ENCODE measurements at places on chromosomes 7 and 10.

DNA sequence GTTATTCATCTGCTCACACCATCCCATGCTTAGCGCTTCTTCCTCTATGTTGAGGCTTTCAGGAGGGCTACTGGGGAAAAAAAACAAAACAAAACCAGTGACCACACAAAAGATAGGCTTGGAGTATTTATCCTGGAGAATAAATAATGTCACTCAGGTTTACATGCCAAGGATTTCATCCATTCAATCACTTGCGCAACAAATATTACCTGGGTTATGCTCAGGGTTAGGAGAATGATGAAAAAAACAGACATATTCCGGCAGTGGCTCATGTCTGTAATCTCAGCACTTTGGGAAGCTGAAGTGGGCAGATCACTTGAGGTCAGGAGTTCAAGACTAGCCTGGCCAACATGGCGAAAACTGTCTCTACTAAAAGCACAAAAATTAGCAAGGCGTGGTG is 3.3 kb upstream of the ELOVL3 start:
- no peak for DNase-seq

- DNase-seq, result no peak
Measured at GRCh38 chr7:1742555-1743303, 72.7 kb downstream of the ELFN1 start.

GRCh38 chr7:118111347-118111746 is 72.6 kb upstream of the LSM8 start:
- no peak for DNase-seq

- no peak for DNase-seq
Measured at GRCh38 chr10:65234261-65234660, 1691.6 kb upstream of the LRRTM3 start.

DNA sequence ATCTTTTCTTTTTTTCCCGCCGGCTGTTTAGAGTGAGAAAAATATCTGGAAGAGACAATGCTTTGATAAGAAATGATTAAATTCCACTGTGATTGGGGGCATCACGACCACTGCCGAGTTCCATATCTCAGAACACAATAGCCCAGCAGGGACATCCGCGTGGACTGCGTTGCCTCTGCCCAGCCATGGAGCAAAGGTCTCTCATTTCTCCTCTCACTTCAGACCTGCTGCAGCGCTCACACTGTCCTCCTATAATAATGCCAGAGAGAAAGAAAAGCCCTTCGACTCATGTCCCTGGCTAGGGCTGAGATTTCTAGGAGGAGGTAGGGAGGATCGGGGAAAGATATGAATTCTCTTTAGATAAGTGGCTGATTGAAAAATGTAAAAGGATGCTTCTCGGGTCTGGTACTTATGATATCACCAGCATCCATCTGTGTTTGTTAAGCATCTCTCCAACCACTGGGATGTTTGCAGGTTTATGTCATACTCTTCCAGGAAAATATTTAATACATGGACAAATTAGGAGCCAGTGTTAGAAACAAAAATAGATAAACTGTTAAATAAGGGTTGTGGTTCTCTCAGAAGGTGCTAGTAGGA is 472.9 kb upstream of the AKR1E2 start:
- no peak for DNase-seq

DNA sequence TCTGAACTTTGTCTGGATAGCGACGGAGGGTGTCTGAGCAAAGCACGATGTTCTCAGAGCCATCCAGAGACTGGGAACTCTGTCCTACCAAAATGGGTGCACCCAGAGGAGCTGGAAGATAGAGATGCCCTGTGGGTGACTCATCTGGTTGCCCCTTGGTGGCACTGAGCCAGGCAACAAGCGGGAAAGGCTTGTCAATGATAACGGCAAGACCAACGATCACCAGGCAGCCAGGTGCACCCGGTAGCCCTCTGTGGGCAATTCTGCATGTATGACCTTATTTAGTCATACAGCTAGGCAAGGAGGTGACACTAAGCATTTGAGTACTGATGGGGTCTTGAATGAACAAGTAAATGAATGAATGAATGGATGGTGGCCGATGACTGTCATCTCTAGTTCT is 2.8 kb upstream of the ELN start:
- DNase-seq, result no peak

GRCh38 chr7:25424113-25424512 is 195.8 kb upstream of the NPVF start:
- no peak for DNase-seq

- DNase-seq, result no peak
Measured at GRCh38 chr10:126060261-126060931, 164.0 kb downstream of the FANK1 start.

DNA sequence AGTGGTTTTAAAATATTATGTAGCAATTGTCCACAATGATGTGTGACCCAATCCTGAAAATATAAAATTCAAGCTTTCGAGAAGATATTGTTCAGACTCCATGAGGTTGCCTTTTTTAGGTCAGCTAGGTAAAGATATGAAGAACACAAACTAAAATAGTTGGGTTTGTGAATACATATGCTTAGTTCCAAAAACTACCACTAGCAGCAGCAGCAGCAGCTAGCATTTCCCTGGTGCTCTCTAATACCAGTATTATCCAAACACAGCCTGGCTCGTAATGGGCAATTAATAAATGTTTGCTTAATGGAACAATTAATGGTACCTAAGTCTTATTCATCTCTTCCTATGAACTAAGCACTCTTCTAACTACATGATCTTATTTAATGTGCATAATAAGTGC is 362.5 kb downstream of the MALRD1 start:
- DNase-seq, result no peak

DNA sequence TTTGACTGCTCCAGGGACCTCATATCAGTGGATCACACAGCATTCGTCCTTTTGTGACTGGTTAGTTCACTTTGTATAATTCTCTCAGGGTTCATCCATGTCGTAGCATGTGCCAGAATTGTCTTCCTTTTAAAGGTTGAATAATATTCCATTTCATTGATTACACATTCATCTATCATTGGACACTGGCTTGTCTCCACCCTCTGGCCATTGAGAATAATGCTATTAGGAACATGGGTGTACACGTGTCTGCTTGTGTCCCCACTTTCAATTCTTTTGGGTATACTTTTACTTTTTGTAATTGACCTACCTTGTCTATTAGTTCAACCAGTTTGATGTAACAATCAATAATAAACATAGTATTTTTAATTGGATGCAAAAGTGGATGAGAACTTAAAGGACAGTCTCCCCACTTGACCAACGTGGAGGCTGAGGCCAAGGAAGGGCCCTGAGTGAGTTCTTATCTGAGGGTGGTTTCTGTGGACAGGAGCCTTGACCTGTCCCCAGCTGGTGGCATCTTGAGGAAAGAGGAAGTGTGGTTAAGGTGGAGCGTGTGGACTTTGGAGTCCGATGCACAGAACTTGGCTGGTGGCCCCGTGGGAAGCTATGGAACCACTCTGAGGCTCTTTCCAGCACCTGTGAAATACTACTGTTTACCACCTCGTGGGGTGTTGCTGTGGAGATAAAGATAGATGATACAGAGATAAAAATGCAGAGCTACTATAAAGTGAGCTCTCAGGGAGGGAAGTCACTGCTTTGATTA is 16.6 kb downstream of the WDFY4 start:
- no peak for DNase-seq

GRCh38 chr7:14236834-14237233 is 247.4 kb upstream of the ETV1 start:
- DNase-seq, result no peak

GRCh38 chr10:82814635-82815034 is 939.6 kb downstream of the NRG3 start:
- no peak for DNase-seq

DNA sequence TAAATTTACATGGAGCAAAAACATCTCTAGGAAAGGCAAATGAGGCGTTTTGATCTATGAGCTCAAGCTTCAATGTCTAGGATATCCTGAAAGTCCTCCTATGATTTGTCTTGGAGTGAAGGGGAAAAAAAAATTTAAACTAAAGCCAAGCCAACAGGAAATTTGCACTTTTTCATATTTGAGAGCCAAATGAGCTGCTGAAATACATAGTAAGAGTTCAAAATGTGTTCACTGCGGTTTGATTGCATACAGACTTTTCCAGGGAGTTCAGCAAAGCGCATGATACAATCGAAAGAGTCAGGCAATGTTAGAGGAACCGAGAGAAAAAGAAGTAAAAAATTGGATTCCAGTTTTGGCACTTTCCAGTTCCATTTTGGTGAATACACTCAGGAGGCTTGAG is 633.4 kb upstream of the MGMT start:
- no peak for DNase-seq

DNA sequence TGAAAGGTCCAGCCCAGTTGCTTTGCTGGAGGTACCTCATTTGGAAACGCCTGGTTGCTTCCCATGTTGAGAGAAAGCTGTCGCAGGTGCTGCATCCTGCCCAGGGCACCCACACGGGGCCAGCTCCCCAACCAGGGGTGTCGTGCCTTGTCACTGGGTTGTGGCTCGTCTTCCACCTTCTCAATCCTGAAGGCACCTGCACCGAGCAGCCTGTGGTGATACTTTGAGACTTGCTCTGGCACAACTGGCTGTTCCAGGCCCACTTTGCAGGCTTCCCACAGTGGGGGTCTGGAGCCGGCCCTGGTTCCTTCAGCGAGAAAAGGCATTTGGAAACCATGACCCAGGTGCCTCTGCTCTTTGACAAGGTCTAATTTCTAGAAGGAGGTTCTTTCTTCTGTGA is 197.3 kb upstream of the PPP2R2D start:
- peak; percentile 15 for DNase-seq

GRCh38 chr10:61125560-61126170 is 181.7 kb upstream of the RHOBTB1 start:
- DNase-seq, result no peak

- DNase-seq, result peak; percentile 15
Measured at GRCh38 chr10:78516756-78517155, 483.1 kb downstream of the RPS24 start.

- DNase-seq, result peak; percentile 61
Measured at GRCh38 chr7:55774327-55775050, 88.1 kb downstream of the SEPTIN14 start.

DNA sequence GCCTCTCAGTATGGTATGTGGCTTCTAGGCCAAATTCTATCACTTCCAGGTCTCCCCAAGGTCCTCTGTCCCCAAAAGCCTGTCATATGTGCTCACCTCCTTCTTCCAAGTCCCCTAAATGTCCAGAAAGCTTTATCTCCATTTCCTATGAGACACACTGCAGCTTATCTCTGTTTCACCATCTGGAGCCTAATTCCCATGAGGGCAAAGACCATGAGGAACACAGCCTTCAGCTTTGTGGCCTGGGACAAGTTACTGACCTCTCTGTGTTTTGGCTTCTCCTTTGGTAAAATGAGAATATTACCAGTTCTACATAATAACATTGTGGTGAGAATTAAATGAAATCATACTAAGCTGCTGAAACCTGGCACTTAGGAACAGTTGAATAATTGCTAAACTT is 19.2 kb downstream of the ST8SIA6 start:
- DNase-seq, result no peak

GRCh38 chr7:107690611-107691010 is 30.0 kb downstream of the SLC26A4 start:
- DNase-seq, result no peak

DNA sequence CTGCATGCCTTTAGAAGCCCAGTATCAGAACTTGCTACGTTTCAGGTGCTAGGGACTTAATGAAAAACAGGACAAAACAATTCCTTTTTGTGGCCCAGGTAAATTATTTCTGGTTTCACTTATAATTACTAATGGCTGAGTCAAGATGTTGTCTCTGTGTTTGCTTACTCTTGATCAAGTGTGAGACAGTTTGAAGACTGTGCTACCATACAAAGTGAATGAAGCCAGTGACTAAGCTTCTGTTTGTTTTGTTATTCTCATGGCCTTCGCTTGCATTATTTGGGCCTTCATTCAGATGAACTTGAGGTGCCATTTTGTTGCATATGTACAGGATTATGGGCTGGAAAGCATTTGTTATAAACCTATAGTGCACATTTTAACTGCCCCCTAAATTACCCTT is 17.9 kb downstream of the SMNDC1 start:
- DNase-seq, result no peak

- no peak for DNase-seq
Measured at GRCh38 chr10:58672845-58673244, 160.2 kb downstream of the BICC1 start.

GRCh38 chr7:66033471-66034385 is 41.9 kb upstream of the ASL start:
- no peak for DNase-seq

- no peak for DNase-seq
Measured at GRCh38 chr10:70350501-70350900, 31.9 kb downstream of the LRRC20 start.

GRCh38 chr7:131105799-131106680 is 221.6 kb upstream of the MKLN1 start:
- peak; percentile 75 for DNase-seq

DNA sequence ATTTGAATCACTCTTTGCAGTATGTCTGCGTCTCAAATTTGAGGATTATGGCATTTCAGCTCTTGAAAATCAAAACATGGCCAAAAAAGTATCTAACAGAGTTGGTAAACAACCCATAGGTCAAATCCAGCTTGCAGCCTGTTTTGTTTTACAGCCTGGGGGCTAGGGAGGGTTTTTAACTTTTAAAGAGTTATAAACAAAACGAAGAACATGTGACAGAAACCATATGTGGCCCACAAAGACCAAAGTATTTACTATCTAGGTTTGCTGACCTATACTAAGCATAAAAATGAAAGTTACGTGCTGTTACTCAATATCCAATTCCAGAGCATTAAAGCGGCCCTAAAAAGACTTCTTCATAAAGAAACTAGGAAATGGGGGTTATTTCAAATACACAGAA is 55.5 kb upstream of the STARD3NL start:
- no peak for DNase-seq

DNA sequence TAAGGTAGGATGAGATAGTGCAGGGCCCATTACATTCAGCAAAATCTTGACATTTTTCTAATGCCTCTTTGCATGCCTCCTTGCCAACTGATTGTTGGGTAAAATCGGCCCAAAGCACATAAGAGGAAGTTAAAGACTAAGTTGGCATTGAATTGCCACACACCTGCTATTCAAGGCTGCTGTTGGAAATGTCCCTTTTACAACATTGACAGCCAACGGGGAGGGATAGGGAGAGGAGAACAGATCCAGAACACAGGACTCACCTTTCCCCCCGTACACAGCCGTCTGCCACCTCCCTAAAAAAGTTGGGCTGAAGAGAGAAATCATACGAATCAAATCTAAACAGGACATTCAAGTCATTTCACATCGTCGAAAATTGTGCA is 695 bp downstream of the FAM237B start:
- no peak for DNase-seq

DNA sequence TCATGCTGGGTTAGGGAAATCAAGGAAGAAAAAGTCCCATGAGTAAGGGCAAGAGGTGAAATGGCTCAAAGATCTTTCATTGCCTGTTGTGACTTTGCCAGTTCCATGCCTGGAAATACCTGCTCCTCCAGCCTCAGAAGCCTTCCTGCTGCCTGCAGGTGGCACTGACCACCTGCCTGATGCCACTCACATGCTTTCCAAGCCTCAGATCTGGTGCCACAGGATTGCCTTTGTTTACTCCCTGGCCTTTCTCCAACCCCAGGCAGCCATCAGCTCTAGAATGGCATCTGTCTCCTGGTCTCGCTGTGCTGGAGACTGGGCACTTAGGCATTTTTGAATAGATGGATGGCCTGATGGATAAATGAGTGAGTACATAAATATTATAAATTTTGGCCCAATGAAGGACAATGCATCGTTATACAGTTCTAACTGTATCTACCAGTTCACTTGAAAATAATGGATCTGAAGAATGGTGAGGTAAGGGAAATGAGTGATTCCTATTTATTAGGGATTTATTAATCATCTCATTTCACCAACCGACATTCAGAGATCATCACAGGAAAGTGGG is 657.2 kb downstream of the INHBA start:
- DNase-seq, result peak; percentile 46

GRCh38 chr10:34768261-34768971 is 46.7 kb downstream of the PARD3 start:
- DNase-seq, result no peak

Measured in H9 (cell line).